ENCODE measurements at places on chromosomes 1 and 21.

DNA sequence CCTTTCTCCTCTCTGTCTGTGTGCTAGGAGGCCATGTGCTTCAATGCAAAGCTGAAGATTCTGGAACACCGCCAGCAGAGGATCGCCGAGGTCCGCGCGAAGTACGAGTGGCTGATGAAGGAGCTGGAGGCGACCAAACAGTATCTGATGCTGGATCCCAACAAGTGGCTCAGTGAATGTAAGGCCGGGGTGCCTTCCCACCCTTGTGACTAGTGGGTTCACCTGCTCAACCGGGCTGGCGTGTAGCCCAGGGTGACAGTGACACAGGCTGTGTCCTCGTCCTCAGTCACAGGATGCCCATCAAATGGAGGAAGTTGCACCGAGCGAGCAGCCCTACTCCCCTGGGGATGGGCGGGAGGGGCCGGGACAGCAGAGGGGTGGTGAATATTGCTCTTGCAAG, 544.1 kb downstream of the KIF26B start:
- DNase-seq: no peak

DNA sequence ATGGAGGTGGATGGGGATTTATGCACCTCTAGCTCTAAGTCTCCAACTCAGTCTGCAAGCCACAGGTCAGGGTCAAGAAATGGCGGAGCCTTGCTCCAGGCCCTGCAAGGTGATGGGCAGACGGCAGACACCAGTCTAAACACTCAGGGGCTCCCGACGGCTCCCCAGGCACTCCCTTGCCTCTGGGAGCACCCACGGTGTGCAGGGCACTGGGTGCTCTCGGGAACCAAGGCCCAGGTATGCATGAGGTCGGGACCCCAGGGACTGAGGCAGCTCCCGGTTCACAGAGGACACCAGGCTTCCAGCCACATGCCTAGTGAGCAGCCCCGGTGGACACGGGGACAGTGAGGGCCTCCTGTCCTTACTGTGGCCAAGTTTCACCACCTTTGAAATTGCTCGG, 53.1 kb upstream of the TTC34 start:
- no peak for DNase-seq

DNA sequence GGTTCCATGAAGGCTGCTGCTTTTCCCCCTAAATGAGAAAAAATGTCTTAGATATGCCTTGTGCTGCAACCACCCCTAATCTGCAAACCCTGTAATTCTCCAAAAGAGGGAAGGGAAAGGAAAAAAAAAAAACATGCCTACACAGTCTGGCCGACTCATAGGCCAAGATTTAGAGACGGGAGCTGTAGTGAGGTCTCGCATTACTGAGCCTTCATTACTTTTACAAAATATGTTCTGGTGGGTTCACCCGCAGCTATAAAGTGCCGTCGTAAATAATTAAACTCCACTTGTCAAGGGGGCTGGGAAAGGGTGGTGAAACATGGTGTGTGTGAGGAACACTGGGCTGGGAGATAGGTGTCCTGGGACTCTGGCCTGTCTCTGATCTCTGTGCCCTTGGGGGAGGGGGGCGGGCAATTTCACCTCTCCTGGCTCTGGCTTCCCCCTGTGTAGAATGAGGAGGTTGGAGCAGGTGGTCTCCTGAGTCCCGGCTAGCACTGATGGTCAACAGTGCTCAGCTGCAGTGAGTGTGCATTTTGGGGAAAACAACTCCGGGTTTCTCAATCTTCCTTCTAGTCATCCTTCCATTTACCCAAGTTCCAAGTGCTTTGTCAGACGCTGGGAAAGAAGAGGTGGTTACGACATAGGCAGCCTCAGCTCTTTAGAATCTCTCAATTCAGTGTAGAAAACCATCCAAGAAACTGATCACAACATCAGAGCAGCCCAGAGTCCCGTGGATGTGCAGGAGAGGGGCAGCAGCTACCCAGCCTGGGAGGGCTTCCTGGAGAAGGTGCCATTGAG, 82.3 kb downstream of the ACTL8 start:
- no peak for DNase-seq

- no peak for DNase-seq
Observed at GRCh38 chr1:62361431-62361830, 42.2 kb upstream of the KANK4 start.

DNA sequence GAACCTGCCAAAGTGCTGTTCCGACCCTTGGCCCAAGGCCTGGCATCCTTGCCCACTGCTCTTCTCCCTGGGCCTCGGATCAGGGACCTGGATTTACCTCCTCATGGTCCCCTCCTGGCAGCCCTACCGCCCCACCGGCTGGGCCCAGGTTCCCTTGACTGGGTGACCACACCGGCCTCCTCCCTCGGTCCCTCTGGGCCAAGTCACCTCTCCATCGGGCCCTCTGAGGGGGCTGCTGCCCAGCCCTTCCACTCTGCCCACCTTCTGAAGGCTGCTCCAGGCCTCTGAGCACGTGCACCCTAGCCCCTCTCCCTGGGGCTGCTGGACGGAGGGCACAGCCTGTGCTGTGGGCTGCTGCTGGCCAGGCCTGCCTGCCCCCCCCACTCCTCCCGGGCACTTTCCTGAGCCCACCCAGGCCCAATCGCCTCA, 9.3 kb upstream of the MMEL1 start:
- DNase-seq: no peak

GRCh38 chr1:186899577-186899976, 70.8 kb downstream of the PLA2G4A start:
- no peak for DNase-seq

- DNase-seq: no peak
Observed at GRCh38 chr1:195082183-195082582, 1526.1 kb downstream of the KCNT2 start.

DNA sequence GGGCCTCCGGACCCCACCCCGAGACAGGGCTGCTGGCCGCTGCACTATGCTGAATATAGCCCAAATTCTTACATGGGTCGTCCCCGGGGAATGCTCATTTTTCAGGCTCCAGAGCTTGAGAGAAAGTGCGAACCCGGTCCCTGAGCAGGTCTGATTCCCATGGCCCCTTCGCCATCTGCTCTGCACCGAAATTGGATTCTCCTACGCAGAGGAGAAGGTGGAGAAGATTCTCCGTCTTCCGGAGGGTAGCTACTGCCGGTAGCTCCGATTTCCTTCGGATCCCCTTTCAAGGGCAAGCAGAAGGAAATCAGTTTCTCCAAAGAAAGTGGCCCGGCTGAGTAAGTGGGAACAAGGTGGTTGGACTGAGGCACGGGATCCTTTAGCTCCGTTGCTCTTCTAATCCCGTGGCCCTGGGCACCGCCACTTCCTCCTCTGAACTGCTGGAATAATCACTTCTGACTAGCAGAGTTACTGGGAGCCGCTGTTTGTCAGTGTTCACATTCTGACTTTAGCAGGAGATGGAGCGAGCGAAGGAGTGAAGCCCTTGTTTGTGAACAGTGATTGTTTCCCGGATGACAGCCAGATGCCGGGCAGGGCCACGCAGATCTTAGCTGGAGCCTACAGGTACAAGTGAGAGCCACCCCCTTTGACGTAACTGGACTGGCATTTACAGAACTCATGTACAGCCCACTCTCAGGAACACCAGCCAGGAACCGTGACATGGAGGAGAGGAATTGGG, 1.1 kb upstream of the ZNF496 start:
- no peak for DNase-seq

- DNase-seq: no peak
Observed at GRCh38 chr1:59204001-59204400, 92.9 kb upstream of the FGGY start.

- peak; percentile 16 for DNase-seq
Observed at GRCh38 chr1:92404661-92405060, 82.1 kb downstream of the GFI1 start.

DNA sequence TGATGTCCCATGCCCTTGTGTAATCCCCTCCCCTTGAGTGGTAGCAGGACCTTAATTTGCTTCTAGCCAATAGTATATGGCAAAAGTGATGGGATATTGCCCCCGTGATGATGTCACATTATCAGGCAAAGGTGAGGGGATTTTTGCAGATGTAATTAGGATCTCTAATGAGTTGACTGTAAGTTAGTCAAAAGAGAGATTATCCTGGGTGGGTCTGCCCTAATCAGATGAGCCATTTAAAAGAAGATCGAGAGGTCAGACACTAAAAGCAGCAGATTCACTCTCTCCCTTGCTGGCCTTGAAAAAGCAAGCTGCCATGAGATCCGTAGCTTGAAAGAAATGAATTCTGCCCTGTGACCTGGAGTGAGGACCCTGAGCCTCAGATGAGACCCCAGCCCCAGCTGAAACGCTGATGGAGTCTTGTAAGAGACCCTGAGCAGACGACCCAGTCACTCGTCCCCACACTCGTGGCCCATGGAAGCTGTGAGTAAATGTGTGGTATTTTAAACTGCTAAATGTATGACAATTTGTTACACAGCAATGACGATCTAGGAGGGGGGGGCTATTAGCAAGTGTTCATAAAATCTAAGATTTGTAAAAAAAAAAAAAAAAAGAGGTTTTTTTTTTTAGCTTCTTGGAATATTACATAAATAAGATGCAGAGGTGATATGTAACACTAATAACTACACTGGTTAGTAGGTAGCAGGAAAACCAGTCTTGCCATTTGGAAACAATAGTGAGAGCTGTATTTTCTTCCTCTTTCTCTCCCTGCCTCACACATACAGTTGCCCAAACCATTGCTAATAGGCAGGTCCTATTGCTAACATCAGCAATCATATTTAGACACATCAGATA, 50.3 kb upstream of the TARBP1 start:
- DNase-seq: no peak

- DNase-seq: peak; percentile 22
Observed at GRCh38 chr1:99886841-99887240, 36.7 kb downstream of the AGL start.

DNA sequence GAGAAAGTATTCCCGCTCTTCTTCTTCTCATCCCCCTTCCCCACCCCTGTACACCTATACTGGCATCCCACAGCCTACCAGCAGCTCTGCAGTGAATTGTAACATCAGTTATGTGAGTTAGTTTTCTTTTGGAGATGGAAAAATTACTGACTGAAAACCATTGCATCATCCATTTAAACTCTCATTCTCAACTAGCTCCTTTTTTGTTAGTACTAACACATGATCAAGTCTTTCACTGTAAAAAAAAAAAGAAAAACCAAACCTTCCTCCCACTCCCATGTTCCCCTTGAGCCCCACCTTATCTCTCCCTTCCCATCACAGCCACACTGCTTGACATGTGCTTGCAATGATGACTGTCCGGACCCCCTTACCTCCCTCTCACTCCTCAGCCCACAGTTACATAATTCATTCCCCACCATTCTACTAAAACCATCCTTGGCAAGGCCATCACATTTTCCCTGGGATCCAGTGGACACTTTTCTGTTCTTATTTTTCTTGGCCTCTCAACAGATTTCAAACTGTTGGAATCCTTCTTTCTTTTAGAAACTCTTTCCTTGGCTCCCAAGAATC, 23.2 kb upstream of the RAVER2 start:
- DNase-seq: no peak

DNA sequence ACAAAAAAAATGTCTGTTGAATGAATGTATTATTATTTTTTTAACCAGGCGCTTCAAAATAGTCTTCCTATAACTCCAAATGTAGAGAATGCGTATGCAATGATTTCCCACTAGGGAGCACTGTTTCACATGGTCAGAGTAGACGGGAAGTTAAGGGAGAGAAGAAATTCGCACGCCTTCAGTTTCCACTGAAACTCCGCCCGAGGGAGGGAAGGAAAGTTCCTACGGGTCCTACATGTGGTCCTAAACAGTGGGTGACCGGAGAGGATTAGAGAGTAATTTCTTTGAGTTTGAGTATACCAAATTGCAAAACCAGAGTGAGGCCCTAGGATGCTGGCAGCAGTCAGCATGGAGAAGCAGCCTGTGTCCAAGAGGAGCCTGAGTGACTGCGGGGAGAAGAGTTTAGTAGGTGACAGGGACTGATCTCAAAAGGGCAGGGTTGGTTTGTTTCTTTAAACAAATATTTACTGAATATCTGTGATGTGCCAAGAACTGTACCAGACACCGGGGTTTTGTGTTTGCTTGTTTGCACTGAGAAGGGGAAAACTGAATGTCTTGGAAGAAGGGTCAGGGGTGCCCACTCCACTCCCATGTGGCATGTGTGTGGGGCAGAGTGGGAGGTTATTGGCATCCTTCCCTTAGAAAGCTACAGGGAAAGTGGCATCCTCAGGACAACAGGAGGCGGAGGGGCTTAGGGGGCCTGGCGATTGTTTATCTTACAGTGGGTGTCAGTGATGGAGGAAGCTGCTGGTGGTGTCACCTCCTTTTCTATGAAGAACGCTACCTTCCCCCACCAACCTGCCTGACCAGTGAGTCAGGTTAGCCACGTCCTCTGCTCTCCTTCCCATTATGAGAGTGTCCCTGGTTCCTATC, 22.8 kb downstream of the RNU5D-1 start:
- DNase-seq: peak; percentile 63

- no peak for DNase-seq
Observed at GRCh38 chr21:34154878-34155277, 81.5 kb downstream of the MRPS6 start.

GRCh38 chr1:1989102-1989542, 14.5 kb downstream of the CFAP74 start:
- peak; percentile 5 for DNase-seq

DNA sequence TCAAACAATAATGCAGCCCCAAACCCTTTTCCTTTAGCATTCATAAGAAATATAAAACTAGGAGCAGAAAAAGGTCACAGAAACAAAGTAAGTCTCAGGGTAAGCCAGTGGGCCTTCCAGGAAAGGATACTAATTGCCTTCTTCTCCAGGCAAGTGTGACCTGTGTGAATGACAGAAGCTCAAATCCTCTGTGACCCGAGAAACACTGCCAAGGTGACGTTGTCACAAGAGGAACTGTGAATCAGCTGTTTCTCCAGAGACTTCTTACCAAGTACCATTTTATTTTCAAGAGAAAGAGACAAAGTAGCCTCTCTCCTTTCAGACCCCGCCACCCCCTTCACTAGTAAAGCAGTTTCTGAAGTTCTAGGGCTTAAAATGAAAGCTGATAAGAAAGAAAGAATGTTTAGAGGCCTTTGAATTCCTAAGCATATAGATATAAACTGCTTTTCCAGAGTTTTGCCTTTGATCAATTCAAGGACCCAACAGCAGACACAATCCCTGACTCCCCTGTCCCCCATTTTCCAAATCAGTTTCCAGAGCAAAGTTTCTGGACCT, 155.6 kb downstream of the NUF2 start:
- no peak for DNase-seq

DNA sequence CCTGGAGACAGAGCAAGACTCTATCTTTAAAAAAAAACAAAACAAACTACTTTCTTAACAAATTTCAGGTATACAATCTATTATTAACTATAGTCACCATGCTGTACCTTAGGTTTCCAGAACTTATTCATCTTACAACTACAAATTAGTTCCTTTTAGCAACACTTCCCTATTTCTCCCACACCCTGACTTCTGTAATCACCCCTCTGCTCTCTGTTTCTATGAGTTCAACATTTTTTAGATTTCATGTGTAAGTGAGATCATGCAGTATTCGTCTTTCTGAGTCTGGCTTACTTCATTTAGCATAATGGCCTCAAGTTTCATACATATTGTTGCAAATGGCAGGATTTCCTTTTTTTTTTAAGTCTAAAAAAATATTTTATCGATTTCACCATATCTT, 77.9 kb upstream of the LPGAT1 start:
- DNase-seq: no peak

Data from brain microvascular endothelial cell (primary cell).